ENCODE measurements at places on chromosomes 4 and X.

DNA sequence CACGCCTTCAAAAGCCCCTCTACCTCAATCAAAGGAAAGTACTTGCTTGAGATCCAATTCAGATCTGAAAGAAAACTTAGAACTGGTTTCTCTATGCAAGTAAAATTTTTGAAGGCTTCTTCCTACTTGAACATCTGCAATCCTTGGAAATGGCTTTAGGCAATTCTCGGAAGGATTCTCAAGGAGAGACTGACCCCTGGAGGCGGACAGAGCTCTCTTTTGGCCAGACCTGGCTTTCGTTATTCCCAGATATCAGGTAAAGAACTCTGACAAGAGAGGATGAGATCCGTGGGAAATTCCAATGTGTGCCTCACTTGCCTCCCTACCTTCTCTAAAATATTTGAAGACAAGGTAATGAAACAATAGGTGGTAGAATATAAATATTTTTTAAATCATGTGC lies 670.3 kb upstream of the FAM241A start:
- DNase-seq, result no peak

GRCh38 chr4:48640225-48640624 lies 139.9 kb downstream of the FRYL start:
- no peak for DNase-seq

GRCh38 chrX:4118666-4119530 lies 405.4 kb upstream of the PRKX start:
- DNase-seq, result no peak

- DNase-seq, result no peak
Measured at GRCh38 chrX:47560179-47560933, 649 bp upstream of the ARAF start.

- DNase-seq, result no peak
Measured at GRCh38 chr4:30172416-30172815, 547.8 kb upstream of the PCDH7 start.

DNA sequence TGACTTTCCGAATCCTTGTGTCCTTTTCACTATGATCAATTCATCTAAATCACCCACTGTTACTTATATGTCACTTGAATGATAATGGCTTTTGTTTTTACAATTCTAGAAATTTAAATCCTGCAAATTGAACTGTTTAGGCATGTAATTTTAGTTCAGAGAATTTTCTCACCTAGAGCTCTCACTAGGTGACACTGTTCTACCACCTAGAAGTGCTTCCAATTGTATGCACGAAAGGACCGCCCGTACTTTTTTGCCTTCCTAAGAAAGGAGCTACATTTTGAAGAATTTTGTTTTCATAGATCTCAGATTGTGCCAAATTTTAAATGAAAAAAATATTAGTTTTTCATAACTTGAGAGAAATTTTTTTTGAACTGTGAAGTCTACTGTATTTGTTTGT lies 481.6 kb upstream of the FSTL5 start:
- no peak for DNase-seq

DNA sequence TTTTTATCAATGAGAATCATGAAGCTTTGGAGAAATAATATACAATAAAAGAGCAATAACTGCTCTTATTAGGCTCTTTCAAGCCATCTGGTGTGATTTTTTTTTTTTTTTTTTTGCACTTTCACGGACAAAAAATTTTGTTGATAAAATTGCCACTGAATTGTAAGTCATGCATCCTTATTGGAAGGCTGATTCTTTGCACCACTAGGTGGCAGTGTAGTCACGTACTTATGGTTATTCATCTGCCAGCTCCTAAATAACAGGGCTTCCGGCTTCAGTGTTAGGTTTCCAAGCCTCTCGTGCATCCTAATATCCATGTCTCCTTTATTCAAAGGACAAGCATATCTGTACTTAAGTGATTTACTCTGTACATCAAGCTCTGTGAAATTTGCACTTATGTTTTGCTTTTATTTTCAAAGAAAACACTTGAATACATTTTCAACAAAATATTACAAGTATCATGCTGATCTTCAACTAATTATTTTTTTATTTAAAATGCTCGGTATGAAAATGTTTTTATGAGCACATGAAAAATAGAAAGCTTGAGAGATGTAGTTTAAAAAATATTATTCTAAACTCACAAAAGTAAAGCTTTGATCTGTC lies 1578.3 kb upstream of the TENM3 start:
- peak; percentile 79 for DNase-seq
